ENCODE measurements at places on chromosomes 6 and 20. TPM values are rescaled to one million over a fixed set of nuclear protein-coding genes. Genes with fewer than 3 reads are reported as not detected.

Gene KHDRBS2
- polyA plus RNA-seq = 20.7 TPM

Gene PHACTR2
- 121 TPM for polyA plus RNA-seq

Gene GJA1
- polyA plus RNA-seq = 41.6 TPM

Gene RBCK1
- polyA plus RNA-seq = 7.3 TPM

Gene VGLL2
- polyA plus RNA-seq = not detected

Gene MUCL3
- not detected for polyA plus RNA-seq

Gene PPIL1
- polyA plus RNA-seq = 46.7 TPM

Gene DOK5
- not detected for polyA plus RNA-seq

Gene SLC22A16
- not detected for polyA plus RNA-seq

Gene ZC3H12D
- not detected for polyA plus RNA-seq
